Activated T-cell treated with anti-CD3 and anti-CD28 coated beads, Interleukin-2, amount 50 U/mL, for 4 hours (primary cell): ENCODE measurements at places on chromosomes 12 and 14. TPM values are rescaled to one million over a fixed set of nuclear protein-coding genes. Genes with fewer than 3 reads are reported as not detected.
A peak's percentile ranks its signal among the peaks of the same experiment; 100 is the strongest.

- DNase-seq: no peak
Measured at GRCh38 chr12:4009979-4010704, 136.9 kb upstream of the PARP11 start.

DNA sequence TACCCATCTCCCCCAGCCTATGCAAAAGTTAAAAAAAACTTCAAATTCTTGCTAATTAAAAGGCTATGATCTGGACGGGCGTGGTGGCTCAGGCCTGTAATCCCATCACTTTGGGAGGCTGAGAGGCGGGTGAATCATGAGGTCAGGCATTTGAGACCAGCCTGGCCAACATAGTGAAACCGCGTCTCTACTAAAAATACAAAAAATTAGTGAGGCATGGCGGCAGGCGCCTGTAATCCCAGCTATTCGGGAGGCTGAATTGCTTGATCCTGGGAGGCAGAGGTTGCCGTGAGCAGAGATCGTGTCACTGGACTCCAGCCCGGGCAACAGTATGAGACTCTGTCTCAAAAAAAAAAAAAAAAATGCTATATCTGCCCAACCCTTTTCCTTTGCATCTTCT lies 925.4 kb downstream of the GALC start:
- no peak for DNase-seq

GRCh38 chr14:100670017-100670752 lies 56.5 kb upstream of the DLK1 start:
- DNase-seq: no peak

DNA sequence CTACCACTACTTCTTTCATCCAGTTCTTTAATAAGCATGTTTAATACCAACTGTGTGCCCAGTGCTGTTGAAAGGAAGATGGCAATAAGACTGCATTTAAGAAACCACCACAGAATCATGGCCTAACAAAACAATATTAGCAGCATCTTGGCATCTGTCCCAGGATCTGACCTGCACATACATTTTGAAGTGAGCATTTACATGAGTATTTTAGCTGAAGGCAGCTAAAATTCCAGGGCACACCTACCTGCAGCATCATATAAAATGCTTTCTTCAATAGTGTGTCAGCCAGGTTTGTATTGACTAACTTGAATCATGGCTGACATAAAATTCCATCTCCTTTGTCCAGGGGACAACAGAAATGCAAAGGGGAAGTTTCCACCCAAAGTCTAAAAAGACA lies 65.0 kb upstream of the ARHGAP5 start:
- no peak for DNase-seq

- peak; percentile 83 for DNase-seq
Measured at GRCh38 chr14:24195186-24196070, at the start of gene TM9SF1. Gene TM9SF1, minus strand, starts transcription at chr14:24195441. Its CDS starts 422 bp downstream, at chr14:24195019.

DNA sequence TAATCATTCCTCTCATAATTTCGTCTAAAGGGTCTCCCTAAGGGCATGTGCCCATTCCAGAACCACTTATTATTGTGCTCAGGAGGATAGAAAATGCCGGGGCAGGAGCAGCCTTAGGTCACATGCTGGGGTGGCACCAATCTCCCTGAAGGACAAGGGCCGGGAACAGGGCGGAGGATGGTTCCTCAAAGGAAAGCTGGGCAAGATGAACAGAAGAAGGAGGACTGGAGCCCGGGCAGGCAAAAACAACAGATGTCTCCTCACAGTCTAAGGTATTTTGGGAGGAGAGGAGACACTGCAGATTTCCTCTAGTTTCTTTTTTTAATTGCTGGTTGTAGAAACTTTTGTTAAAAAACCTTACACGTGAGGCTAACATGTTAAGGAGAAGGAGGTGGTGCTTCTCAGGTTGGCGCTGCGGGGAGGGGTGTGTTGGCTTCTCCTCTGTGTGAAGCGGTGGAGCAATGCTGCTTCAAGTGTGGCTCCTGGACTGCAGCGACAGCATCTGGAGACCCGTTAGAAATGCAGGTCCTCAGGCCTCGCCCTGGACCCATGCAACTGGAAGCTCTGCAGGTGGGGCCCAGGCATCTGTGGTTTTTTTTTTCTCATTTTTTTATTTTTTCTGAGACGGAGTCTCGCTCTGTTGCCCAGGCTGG lies 164.8 kb downstream of the AACS start:
- no peak for DNase-seq

- no peak for DNase-seq
Measured at GRCh38 chr12:31804185-31804504, 75.3 kb upstream of the AMN1 start.

- DNase-seq: no peak
Measured at GRCh38 chr12:50918584-50919316, 33.6 kb upstream of the HIGD1C start.

DNA sequence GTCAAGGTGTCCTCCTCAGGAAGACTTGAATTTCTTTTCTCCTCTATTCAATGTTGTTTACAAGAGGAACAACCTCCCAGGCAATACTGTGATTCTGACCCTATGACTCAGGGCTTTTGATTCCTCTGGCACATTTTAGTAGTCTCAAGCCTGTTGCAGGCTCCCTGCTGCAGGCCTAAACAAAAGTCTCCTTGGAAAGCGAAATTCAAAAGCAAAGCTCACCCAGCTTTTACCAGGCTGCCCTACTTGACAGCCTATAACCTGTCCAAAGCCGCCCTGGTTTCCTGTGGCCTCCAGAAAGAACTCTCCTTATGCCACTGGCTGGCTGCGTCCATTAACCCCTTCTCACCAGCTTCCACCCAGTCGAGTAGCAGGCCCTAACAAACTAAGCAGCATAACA lies 11.6 kb downstream of the FGD6 start:
- no peak for DNase-seq

DNA sequence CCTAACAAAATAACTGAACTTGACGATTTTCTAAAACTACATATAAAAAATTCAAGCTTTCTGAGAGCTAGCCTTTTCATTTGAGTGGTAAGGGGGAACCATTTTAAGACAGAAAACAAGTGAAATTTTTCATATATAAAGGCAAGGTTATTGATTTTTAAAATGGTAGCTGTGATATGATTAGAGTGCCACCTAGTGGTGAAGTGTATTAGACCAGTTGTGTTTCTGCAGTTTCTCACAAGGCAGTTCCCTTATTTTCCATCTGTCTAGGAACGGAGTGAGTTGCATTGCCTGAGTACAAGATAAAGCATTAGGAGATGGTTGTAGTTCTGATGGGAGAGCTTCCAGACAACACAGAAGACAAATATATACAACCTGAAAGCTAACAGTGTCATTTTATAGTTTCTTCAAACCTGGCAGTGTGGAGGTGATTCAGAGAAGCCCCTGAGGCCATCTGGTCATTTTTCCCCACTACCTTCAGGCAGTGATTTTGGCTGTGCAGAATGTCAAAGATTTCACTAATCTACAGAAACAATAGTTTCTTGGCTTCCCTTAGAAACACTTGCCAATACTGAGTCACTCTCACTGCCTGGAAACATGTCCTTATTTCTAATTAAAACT lies 180.8 kb downstream of the C12orf50 start:
- no peak for DNase-seq

- no peak for DNase-seq
Measured at GRCh38 chr12:49875115-49875720, 28.5 kb downstream of the FAIM2 start.

GRCh38 chr12:43728698-43729097 lies 29.9 kb downstream of the PUS7L start:
- no peak for DNase-seq

DNA sequence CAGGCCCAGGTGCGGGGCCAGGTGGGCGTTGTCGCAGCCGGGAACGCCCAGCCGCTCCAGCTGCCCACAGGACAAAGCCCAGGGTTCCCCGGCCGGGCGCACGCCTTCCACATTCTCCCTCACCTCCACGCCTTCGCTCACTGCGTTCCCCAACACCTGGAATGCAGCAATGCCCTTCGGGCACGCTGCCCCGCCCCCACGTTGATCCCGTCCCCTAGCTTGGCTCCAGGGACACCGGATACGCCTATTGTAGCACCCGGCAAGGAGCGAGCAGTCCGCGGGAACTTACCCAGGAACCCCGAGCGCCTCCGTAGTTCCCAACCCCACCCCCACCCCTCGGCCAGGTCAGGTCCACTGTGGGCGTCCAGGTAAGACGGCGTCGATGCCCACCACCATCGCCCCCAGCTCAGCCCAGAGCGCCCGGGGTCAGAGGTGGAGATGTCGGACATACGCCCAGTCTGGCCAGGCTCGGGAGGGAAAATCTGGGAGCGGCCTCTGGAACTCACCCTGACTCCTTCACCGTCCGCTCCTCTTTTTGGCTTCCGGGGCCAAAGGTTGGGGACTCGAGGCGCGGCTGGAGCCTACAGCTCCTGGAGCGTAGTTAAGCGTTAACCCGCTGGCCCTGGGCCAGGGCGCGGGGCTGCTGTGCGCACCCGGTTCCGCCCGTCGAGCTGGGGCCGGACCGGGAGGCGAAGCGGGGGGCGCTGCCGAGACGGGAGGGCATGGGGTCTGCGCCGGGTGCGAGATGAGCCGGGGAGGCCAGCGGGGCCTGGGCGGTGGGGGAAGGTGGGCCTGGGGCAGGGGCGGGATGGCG lies 594 bp upstream of the CEP170B start:
- DNase-seq: peak; percentile 5

GRCh38 chr12:63844391-63845341 lies at the start of gene SRGAP1:
Gene SRGAP1, plus strand, starts transcription at chr12:63844700. Its CDS starts 117 bp downstream, at chr12:63844817.
- no peak for DNase-seq

- DNase-seq: no peak
Measured at GRCh38 chr14:76564471-76565422, 188.8 kb downstream of the ESRRB start.

DNA sequence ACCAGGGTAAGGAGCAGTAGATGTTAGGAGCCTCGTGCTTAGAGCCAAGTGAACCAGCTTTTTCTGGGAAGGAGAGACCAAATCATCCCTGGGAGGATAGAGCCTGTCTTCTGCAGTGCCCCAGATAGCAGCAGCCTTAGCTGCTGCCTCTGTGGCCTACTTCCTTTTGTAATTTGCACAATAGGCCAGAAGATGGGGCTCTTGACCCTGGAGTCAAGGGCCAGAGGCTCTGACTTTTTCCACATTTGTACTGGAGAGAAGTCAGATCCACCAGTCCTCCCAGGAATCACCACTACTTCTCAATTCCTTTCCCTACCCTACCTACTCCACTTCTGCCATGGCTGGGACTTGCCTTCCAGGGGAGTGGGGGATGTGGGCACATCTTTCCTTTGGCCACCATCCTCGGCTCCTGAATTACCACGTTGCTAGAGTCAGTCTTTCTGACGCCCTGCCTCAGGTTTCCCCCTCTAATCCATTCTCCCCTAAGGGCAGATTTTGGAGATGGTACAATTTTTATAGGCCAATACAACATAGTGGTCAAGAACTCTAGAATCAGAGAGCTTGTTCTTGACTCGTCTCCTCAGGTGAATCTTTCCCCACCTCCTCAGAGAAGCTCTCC lies 3.3 kb upstream of the SLC4A8 start:
- DNase-seq: peak; percentile 27

DNA sequence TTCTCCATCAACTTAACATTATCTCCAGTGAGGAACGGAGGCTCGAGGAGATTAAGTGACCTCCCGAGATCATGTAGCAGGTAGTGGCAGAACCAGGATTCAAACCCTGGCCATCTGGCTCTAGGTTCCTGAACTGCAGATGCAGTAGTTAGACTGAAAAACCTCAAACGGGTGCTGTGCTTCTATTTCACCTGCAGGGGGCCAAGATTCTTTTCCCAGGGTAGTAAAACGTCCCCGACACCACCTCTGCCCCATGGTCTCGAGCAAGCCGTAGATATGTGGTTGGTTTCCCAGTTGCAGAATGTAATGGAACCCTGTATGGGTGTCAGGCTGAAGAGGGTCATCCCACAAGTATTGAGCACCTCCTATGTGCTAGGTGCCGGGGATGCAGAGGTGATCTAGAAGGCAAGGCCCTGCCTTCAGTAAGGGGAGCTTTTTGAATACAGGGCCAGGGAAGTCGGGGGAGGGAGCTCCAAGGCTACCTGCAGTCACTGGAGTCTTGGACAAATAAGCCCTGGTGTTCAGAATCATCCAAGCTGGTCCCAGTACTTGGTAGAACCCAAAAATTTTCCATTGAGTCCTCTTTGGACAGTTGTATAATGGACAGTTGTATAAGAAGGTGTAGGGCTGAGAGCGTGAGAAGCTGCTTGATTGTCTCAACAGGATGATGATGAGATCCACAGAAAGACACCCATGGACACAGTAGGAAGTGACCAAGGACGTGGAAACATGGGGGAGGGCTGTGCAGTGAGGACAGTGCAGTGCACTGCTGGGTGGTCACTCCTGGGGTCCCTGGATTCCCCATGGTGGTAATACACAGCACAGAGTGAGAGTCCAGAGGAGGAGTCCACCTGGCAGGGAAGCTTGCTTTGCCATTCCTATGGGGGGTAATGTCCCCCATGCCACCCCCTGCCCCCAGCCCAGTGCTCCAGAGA lies 197.2 kb downstream of the CHST11 start:
- DNase-seq: no peak

GRCh38 chr12:123886931-123887582 lies 85.6 kb downstream of the CCDC92 start:
- DNase-seq: no peak

DNA sequence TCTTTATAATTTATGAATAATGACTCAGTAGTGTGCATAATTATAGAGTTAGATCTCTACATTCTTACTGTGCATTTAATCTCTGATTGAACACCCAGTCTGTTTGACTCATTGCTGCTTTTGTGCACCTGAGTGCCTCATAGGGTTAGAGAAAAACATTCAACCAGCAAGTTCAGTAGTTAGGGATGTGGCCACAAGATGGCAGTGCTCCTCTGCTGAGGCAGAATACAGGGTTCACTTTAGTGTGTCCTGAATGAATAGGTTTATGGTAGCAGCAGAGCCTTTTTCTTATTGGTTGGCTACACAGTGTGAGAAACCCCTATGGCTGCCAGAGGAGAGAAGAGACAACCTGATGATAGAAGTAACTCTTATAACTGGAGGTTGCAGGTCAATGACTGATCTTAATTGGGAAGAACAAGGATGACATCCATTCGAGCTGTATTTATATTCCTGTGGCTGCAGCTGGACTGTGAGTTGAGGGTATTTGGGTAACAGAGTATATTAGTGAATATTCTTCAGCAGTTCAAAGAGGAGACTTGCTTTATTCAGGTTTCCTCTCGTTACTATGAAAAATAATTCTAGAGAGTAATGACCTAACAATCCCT lies 194.9 kb upstream of the OR4E1 start:
- DNase-seq: peak; percentile 72

The LRP1 gene
- 1.1 TPM for total RNA-seq

The RNASE7 gene
- not detected for total RNA-seq

The BIN2 gene
- 16.4 TPM for total RNA-seq

The PRKD1 gene
- total RNA-seq: not detected

The RAD52 gene
- total RNA-seq: 11.1 TPM

The RNASE4 gene
- total RNA-seq: 0.08 TPM

The EPYC gene
- not detected for total RNA-seq

The CAPZA3 gene
- total RNA-seq: not detected

The SOX5 gene
- 0.15 TPM for total RNA-seq
